NCI-H2081 (cell line): ENCODE measurements at places on chromosomes 16 and 17.

GRCh38 chr16:1375741-1376410 lies 24.1 kb downstream of the GNPTG start:
- DNase-seq: no peak

DNA sequence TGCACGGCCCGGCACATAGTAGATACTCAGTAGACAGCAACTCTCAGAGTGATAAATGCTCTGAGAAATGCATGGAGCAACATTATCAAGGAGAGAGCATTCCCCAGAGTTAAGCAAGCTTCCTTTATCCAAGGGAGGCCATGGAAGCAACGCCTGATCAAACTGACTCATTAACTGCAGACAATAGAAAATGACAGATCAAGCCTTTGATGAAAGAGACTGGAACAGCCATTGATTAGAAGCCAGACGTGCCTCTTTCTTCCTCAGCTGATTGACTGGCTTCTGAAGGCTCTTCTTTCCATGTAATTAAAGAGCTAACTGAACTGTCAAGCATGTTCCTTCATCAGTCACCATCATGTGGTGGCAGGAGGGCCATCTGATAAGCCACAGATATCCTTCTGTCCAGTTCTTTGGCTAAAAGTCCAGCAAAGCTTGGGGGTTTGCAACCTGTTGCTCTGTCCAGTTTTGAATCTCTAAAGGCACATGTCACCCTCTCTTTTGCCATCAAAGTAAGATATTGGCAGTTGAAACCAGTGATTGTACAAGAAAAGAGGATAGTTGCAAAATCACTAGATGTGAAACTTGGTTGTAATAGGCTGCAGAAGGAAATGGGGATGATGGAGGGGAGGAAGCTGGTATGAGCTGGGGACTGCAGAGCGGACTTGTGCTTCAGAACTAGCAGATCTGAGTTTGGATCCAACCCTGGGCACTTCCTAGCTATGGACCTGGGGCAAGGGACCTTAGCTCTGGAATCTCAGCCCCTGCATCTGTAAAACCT lies 188.0 kb downstream of the HAPSTR1 start:
- DNase-seq: no peak

- no peak for DNase-seq
These were observed 4.9 kb downstream of the FMNL1 start for GRCh38 chr17:45226576-45226975.

DNA sequence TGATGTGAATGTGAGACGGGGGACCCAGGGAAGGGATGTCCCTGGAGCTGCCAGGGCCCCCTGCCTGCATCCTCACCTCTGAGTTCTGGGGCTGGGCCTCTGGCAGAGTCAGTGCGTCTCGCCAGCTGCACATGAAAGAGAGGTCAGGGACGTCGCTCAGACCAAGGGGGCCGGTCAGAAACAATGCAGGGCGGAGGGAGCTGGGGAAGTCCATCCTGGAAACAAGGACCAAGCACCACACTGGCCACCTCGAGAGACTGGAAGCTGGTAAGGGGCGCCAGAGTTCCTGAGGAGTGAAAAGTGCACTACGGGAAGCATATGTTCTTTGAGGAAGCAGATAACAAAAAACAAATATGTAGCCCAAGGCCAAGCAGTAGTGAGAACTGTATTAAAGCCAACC lies 2.1 kb downstream of the TAF1C start:
- DNase-seq: no peak

DNA sequence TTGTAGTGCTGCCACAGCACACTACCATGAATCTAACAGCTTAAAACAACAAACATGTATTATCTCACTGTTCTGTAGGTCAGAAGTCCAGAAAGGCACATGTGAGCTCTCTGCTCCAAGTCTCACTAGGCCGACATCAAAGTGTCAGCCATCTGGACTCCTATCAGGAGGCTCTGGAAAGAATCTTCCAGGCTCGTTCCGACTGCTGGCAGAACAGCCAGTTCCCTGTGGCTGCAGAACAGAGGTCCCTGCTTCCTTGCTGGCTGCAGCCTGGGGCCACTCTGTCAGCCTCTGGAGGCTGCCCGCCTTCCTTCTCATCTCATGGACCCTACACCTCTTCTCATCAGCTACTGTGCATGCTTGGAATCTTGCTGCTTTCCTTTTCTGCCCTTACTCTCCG lies 168.9 kb downstream of the CBLN1 start:
- no peak for DNase-seq

- no peak for DNase-seq
These were observed 192.6 kb upstream of the KIF2B start for GRCh38 chr17:53630115-53630514.

DNA sequence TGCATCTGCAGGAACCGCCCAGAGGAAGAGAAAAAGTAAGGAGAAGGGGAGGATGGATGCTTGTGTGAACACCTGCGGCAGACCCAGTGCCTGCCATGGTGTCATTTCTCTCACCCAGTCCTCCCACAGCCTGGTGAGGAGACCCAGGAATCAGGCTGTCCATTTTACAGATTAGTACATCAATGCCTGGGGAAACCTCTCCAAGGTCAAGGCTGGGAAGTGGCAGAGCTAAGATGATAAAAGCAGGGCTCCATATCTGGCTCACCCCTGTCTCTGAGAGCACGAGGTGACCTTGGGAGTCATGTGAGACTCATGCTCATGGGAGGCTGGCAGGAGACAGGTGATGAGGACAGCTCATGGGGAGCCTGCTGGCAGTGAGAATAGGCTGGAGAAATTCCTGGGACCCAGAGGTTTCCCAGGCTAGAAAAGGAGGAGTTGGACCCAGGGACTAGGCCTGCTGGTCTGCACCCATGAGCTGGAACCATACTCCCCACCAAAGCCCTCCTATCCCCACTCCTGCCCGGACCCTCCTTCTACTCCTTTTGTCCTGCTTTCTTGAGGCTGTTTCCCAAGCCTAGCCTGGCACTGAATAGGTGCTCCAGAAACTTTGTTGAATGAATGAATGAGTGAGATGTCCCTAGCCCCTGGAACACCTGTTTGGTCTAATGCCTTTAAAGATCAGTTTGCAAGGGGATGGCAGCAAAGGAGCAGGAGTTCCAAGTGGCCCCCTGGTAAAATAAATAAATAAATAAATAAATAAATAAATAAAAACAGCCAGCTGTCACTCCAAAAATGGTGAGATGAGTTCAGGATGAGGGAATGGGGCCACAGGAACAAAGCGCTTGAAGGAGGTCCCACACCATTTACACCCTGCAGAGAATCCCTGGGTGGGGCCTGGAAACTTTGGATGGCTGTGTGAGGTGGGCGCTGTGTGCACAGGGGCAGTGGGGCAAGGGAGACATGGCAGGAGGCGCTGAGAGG lies 1.6 kb downstream of the ZNF629 start:
- DNase-seq: no peak

- no peak for DNase-seq
These were observed 11.2 kb downstream of the METTL16 start for GRCh38 chr17:2500446-2500845.

DNA sequence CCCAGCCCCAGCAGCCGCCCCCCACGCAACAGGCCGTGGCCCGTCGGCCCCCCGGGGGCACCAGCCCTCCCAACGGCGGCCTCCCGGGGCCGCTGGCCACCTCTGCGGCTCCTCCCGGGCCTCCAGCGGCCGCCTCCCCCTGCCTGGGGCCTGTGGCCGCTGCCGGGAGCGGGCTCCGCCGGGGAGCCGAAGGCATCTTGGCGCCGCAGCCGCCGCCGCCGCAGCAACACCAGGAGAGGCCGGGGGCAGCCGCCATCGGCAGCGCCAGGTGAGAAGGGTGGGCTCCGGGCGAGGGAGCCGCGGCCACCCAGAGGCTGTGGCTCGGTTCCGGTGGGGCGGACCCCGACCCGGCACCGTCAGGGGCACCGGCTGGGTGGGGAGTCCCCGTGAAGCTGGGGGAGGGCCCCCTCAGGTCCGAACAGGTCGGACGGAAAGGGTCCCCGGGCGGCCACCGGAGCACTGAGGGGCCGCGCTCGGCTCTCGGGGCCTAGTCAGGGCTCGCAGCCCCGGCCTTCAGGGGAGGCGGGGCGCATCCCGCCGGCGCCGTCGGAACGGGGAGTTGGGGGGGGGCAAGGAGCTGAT lies 583 bp downstream of the ATXN2L start:
- no peak for DNase-seq

GRCh38 chr16:70695331-70696070 lies 9.6 kb upstream of the MTSS2 start:
- peak; percentile 13 for DNase-seq
